ENCODE measurements at places on chromosomes 5 and 9.

DNA sequence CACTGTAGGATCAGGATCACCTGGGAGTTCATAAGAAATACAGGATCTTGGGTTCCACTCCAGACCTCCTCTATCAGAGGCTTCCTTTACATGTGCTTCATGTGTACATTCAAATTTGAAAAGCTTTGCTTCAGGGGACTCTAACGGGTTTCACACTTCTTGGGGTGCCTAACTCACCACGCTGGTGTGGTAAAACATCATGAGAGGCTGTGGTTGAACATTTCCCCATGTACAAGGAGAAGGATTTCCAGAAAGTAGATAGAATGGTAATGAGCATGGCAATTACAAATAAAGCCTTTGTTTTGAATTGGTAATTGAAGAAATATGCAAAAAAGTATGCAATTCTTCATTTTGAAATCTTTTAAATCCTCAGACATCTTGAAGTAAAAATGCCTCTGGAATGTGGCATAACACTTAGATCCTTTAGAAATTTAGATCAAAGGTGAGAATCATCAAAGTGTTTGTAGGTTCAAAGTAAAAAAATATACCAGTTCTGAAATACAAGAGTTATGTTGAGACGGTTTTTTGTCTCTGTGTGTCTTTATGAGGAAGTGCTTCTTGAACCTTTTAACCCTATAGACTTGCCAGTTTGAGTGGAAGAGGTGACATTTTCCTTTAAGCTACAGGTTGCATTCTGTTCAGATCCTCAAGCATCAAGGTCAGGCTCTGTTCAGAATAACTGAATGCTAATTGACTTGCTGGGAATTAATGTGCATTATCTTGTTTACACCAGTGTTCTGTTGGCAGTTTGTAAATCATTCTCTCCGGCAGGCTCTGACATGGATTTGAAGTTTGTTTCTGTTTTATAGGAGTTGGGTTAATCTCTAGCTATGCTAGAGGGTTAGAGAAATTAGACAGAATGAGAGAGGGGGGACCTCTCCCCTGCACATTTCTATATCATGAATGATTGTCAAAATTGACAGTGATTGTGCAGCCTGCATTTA lies 415.3 kb downstream of the MAN2A1 start:
- no peak for DNase-seq

- no peak for DNase-seq
Observed at GRCh38 chr9:132056717-132057560, 22.7 kb downstream of the MED27 start.

DNA sequence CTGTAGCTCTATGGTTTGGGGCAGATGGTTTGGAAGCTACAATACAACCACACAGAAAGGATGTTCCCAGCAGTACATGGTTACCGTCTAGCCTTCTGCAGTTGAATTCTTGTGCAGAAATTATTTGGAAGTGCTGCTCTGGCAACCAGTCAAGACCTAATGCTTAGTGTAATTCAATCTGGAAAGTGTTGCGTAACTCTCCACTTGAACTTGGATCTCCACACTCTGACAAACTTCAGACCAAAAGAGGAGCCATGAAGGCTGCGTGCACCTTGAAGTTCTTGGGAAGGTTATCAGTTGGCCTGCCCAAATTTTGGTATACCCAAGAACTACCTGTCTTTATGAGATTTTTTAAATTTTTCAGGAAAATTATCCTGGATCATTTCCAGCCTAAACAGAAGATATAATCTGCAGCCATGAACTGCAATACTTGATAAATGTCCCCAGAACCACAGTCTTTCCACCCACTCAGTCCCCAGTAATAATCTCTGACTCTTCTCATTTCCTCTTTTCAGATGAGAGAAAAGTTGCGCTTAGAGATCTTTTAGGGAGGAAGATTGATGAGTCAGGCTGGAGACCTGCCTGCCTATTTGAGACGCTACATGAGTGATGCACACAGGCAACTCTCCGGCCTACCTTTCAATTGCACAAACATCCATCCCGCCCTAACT lies 159.9 kb downstream of the FANCC start:
- DNase-seq: no peak

- DNase-seq: no peak
Observed at GRCh38 chr9:69292078-69292477, 32.9 kb upstream of the ENTREP1 start.

Data from CD4-positive, alpha-beta T cell (primary cell).